Breast epithelium (tissue), 4 donors: ENCODE measurements at places on chromosomes 12 and 14. TPM values are rescaled to one million over a fixed set of nuclear protein-coding genes. Genes with fewer than 3 reads are reported as not detected.

LRRC10 gene
- not detected for total RNA-seq

GPR68 gene
- 0.59 TPM for total RNA-seq

ATXN2 gene
- total RNA-seq: 64.0 TPM

MRPL42 gene
- total RNA-seq: 41.0 TPM

FUT8 gene
- 69.1 TPM for total RNA-seq

SYNE2 gene
- 81.4 TPM for total RNA-seq

KRT85 gene
- total RNA-seq: not detected

HNRNPA1 gene
- 571 TPM for total RNA-seq

SERPINA9 gene
- total RNA-seq: not detected

PTCSC3 gene
- not detected for total RNA-seq

R3HDM2 gene
- 31.6 TPM for total RNA-seq

PLA2G1B gene
- not detected for total RNA-seq

PTPRB gene
- 33.6 TPM for total RNA-seq

ALDH2 gene
- 63.4 TPM for total RNA-seq

ABCC9 gene
- total RNA-seq: 52.0 TPM

VWF gene
- 117 TPM for total RNA-seq

CFAP251 gene
- total RNA-seq: 4.8 TPM

KCNJ8 gene
- total RNA-seq: 19.2 TPM

CRACR2A gene
- total RNA-seq: 5.3 TPM

TAS2R13 gene
- total RNA-seq: 3.5 TPM

LRIG3 gene
- 125 TPM for total RNA-seq

ZNF605 gene
- total RNA-seq: 8.3 TPM

SRRM4 gene
- total RNA-seq: not detected

ACTN1 gene
- total RNA-seq: 290 TPM

GDF3 gene
- total RNA-seq: not detected

HNF1A gene
- 0.29 TPM for total RNA-seq
